ENCODE measurements at places on chromosomes 16 and 17.

- no peak for DNase-seq
Measured at GRCh38 chr17:41347869-41348760, 2.5 kb downstream of the KRT33A start.

DNA sequence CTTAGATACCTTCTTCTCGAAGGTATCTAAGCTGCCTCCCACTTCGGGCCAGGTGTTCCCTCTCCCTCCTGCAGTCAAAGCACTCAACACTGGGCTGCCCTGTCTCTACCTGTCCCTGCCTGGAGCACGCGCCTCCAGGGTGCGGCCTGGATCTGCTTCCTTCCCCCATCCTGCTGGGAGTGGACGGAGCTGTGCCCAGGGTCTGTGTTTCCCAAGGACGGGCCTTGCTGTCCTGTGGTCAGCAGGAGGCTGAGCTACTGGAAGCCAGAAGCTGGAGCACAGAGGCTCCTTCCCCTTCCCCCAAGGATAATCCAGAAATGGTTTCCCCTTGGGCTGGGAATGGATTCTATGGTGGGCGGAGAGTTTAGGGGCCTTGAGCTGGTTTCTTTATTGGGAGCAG is 16.7 kb downstream of the LLGL2 start:
- DNase-seq = no peak

- DNase-seq = no peak
Measured at GRCh38 chr17:49339354-49339753, 22.7 kb downstream of the ZNF652 start.

GRCh38 chr17:51164911-51165679 is 1.1 kb upstream of the NME2 start:
- DNase-seq = no peak

DNA sequence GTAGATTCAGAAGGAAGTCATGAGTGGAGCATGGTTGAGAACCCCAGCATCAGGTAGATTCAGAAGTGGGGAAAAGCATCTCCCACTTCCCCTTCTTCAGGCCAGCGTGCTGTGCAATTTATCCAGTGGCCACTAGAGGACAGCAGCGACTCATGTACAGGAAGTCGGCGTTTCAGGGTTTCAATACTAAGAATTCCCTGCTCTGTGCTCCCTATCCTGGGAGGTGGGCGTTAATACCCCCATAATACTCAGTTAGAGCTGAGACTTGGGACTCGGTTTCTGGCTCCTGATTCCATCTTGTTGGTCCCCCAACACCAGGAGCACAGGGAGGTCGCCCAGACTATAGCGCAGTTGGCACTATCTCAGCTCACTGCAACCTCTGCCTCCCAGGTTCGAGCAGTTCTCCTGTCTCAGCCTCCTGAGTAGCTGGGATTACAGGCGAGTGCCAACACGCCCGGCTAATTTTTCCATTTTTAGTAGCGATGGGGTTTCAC is 75.3 kb upstream of the AMZ2 start:
- DNase-seq = no peak

GRCh38 chr17:59152925-59153324 is 2.1 kb downstream of the SKA2 start:
- DNase-seq = no peak

- no peak for DNase-seq
Measured at GRCh38 chr16:85082173-85083050, 29.9 kb downstream of the CIBAR2 start.

DNA sequence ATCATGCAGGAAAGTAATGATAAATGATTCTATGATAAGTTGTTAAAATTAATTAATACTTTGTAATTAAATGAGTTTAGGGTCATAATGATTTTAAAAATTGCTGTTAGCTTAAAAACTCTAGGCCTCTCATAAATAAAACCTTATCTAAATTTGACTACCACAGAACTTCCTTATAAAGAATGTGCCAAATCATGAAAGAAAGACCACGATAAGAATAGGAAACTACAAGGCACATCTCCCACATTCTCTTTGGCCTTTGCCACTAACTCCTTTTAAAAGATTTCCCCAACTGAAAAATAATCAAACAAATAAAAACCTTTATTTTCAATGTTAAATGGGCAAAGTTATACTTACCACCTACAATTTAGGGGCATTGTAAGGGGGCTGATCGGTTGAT is 164.6 kb upstream of the C17orf78 start:
- DNase-seq = no peak

- DNase-seq = no peak
Measured at GRCh38 chr16:13014476-13014875, 113.1 kb downstream of the SHISA9 start.

GRCh38 chr16:26546573-26546972 is 520.2 kb upstream of the C16orf82 start:
- DNase-seq = no peak

DNA sequence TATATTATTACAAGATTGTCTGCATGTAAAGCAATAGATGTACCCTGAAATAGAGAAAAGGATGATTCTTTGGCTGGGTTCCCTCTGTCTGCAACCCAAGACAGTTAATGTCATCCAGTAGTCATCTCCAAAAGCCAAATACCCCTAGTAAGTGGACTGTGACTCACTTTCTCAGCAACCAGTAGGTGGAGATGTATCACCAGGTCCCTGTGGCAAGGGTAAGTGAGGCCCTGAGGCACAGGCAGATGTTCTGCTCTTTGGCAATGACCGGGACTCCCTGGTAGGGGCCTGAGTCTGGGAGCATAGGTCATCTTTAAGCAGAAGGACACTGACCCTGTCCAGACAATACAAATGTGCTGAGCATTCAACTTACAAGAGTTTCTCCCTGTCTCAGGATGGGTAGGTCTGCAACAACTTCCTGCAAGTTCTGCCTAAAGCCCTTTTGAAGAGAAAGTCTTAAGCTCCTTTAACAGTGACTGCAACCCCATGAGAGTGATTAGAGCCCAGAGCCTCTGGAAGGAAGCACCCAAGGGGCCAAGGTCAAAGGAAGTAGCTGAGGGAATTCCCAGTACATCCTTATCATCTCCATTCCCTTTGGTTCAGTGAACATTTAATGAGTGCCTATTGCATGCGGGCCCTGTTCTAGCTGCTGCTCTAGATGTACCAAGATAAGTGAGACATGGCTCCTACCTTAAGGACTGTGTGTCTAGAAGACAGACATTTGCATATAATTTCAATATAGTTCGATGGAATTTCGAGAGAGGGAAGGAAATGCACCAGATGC is 31.9 kb downstream of the PMP22 start:
- no peak for DNase-seq

GRCh38 chr17:46023783-46024388 is 24.8 kb downstream of the STH start:
- DNase-seq = no peak

DNA sequence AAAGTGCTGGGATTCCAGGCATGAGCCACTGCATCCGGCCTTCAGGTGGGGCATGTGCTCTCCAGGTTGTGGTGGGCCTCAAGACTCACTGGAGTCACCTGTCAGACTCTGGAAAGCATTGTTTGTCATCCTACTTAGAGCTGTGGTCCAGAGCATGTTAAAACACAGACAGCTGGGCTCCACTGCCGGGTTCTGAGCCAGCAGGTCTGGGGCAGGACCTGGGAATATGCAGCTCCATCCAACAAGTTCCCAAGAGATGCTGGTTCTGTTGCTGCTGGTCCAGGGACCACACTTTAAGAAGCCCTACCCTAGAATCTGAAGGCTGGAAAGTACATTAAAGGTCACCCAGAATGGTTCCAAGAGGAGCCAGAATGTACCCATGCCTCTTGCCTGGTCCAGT is 75.3 kb downstream of the GAS7 start:
- no peak for DNase-seq

DNA sequence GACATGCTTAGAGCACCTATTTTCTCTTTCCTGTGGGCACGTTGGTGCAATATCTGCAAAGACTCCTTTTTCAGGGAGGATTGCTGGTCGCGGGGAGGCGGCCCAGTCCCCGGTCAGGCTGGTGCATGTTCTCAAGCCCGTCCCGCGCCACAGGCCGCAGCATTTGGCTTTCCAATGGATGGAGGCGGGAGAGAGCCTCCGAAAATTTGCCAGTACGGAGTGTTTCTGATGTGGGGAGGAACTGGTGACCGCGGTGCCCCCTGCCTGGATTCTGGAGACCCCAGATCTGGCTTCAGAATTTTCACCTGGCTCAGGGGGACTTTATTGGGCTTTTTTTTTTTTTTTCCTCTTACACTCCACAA is 2.3 kb downstream of the CMIP start:
- no peak for DNase-seq

GRCh38 chr17:18896947-18897346 is 39.0 kb downstream of the PRPSAP2 start:
- no peak for DNase-seq

DNA sequence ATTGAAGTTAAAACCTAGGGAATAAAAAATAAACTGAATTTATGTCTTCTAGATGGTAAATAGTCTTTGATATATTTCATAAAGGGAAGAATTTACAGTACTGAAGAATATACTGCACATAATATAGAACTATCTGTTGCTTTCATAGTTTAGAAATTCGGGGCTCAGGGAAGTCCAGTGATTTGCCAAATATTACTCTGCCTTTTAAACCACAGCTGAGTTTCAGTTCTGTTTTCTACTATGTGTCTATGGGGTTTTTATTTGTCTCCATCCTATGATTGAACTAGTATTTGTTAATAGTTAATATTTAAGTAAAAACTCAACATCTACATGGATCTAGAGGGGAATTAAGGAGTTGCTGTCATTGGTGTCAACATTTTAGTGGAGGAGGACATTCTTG is 715.0 kb upstream of the CDH8 start:
- DNase-seq = no peak

GRCh38 chr17:50219342-50219741 is 17.9 kb upstream of the COL1A1 start:
- DNase-seq = no peak

DNA sequence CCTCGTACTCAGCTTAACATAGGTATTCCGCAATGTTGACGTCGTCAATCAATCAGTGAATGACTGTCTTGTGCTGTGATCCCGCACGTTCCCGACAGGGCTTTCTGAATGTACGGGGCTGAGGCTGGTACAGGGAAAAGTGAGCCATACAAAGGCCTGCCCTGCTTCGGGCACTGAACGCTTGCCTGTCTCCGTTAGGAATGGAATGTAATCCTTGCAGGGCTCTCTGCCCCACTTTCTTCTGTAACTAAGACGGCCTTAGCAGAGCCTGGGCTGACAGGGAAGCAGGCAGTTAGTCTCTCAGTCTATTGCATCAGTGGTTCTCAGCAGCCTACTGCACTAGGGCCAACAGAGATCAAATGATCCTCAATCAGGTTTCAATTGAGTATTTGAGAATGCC is 16.2 kb upstream of the MYH3 start:
- DNase-seq = no peak

GRCh38 chr17:44543905-44544523 is 13.3 kb upstream of the FZD2 start:
- DNase-seq = no peak

- DNase-seq = no peak
Measured at GRCh38 chr17:70049801-70050591, 25.0 kb upstream of the KCNJ16 start.

DNA sequence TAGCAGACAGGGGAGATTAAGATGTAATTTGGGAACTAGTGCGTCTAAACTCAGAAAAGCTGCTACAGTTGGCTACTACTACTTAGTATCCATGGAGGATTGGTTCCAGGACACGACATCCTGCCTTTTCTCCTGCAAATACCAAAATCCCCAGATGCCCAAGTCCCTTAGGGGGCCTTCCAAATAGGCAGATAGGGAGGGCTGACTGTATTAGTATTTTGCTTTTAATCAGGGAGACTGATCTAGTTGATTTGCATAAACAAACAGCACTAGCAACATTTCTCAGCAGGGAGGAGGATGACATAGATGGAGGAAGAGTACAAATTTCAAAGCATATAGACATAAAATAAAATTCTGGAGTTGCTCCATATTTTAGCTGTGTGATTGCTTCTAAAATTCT is 621.6 kb upstream of the GOT2 start:
- no peak for DNase-seq

DNA sequence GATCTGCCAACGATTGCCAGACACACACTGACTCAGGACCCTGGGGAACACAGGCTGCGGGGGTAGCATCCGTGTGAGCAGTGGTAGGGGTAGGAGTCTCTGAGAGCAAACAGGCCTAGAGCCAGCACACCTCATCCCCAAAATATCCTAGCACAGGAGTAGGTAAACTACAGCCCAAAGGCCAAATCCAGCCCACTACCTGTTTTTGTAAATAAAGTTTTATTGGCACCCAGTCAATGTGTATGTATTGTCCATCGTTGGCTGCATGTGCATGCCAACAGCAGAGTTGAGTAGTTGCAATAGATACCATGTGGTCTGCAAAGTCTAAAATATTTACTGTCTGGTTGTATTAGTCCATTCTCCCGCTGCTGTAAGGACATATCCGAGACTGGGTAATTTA is 55.5 kb upstream of the GPRC5B start:
- no peak for DNase-seq

- no peak for DNase-seq
Measured at GRCh38 chr17:2713881-2714280, 2.3 kb upstream of the CLUH start.

GRCh38 chr17:74579900-74580299 is 12.2 kb downstream of the CD300LD start:
- DNase-seq = no peak

DNA sequence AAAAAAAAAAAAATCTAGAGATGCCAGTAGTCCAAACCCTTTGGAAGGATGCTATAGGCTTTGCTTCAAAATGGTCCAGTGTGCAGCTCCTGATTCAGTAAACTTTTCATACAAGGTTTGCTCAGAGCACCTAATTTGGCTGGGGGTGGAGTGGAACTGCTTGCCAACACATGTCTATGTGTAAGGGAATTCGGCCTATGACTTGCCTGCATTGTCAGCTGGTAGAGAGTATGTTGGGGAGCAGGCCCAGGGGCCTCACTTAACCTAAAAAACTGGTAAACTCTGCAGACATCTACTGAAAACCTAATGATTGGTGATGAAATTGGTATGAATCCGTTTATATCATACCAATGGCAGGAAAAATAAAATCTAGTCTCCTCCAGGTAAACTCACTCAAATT is 1.5 kb upstream of the MFSD6L start:
- DNase-seq = no peak

- DNase-seq = no peak
Measured at GRCh38 chr16:49706620-49707355, 149.1 kb downstream of the ZNF423 start.

DNA sequence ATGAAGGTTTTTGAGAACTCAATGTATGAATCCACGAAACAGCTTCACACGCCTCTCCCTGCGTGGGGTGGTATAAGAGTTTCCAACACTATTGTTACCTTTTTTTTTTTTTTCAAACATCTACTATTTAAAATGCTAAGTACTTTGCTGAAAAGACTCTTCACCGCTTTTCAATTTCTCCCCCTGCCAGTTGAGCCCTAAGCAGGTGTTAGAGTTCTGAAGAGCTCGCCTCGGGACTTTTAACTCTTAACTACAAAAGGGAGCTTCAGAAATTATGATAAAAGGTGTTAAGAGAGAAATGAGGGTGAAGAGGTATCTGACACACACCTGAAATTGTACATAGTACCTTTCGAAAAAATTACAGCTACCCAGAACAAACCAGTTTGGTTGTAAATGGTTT is 20.9 kb upstream of the PSMD7 start:
- no peak for DNase-seq

DNA sequence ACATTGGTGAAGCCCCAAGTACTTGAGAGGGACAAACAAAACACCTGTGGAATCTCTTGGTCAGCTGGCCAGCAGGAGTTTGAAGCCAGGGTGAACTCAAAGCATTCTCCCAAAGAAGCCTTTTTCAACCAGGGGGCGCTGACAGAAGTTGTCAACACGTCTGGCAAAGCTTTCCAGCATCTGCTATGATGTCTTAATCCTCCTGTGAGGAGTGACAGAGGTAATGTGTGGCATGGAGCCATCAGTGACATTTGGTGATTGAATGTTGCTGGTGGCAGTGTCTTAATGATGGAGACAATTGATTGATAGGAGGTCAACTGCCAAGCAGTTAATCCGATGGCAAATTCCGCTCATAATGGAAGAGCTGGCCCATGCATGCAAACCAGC is 257.6 kb upstream of the HSBP1 start:
- no peak for DNase-seq
